ENCODE measurements at places on chromosomes 3 and 15.
A peak's percentile ranks its signal among the peaks of the same experiment; 100 is the strongest.

- DNase-seq = no peak
Observed at GRCh38 chr3:131553495-131554247, 50.9 kb upstream of the MRPL3 start.

GRCh38 chr3:42844412-42844713 is 31.3 kb downstream of the CYP8B1 start:
- DNase-seq = no peak

- no peak for DNase-seq
Observed at GRCh38 chr15:29589975-29590374, 232.3 kb downstream of the TJP1 start.

- peak; percentile 82 for DNase-seq
Observed at GRCh38 chr3:13346481-13347389, 73.4 kb downstream of the NUP210 start.

- no peak for DNase-seq
Observed at GRCh38 chr3:32256206-32256605, 17.7 kb downstream of the CMTM8 start.

GRCh38 chr3:83321457-83321856 is 1560.0 kb upstream of the GBE1 start:
- DNase-seq = no peak

- no peak for DNase-seq
Observed at GRCh38 chr15:31268108-31268501, 58.5 kb upstream of the KLF13 start.

DNA sequence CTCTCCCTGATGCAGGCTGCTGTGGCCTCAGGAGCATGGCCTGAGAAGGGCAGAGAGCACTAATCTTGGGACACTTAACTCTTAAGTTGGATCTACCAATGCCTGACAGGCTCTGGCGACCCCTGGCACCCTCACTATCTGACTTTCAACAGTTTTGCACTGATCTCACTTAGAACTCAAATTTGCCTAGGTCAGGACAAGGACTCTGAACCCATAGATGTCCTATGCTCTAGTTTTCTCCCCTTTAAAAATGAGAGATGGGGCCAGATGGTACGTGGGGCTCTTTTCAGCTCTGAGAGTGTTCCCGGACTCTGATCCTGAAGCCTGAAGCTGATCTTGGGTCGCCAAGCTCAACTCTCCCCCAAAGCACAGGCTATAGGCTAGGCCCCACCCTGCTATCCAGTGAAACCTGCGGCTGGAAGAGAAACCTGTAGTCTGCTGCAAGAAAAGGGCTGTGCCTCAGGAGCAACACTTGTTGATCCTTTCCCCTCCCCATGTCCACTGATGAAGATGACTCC is 65.7 kb downstream of the RPL39L start:
- DNase-seq = no peak

DNA sequence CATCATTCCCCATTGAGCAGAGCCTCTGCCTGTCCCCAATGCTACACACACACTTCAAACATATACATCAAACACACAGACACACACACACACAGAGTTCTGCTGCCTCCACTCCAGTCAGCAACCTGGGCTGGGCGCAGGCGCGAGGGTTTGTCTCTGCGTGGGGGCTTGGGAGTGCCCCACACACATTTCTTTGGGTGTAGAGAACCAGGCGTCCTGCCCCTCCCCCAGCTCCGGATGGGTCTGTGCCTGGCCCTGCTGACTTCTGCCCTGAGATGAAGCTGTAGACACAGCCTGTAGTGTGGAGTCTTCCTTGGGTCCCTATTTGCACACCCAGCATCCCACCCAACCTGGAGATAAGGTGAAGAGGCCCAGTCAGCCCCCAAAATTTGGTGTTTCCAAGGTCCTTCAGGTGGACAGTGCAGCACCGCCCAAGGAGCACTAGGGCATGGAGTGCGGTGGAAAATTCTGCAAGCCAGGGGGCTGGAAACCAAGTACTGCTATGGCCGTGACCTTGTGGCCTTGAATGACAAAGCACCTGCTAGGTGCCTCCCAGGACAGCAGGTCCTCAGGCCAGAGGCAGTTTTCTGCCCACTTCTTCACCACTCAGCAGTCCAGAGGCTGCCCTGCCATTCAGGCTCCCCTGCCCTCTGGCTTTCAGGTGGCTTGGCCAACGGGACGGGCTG is 26.8 kb downstream of the FBXW12 start:
- no peak for DNase-seq

- DNase-seq = no peak
Observed at GRCh38 chr3:195931582-195932273, 23.4 kb upstream of the TNK2 start.

DNA sequence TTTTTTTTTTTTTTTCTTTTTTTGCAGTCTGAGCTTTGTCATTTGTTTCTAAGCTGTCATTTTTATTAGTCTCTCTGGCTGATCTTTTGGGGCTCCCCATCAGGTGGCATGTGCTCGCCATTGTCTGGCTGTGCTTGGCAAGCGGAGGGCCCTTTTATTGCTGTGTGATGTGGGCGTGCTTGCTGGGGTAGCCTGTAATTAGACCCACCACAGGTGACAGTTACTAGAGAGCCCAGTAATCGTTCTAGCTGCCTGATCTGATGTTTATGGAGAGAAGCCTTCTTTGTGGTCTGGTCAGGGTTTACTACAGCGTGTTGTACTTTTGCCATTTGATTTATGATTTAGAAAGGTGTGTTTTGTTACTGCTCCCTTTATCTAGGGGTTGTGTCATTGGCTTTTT is 179.9 kb downstream of the MCTP2 start:
- no peak for DNase-seq

DNA sequence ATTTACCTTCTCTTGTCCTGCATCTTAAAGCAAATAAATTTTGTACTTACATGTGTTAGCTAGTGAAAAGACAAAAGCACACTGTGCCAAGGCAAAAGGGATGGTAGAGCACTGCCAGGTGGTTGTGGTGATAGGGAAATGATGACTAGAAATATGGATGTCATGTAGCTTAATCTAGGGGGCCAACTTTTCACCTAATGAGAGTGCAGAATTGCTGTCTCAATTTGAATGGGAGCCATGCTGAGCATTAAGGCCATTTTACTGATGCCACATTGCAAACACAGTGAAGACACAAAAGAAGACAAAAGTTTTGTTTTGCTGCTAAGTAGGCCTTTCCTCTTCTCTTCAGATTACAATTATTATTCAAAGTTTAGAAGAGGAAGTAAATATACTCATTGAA is 274.7 kb downstream of the PDCD6IP start:
- DNase-seq = peak; percentile 12

- DNase-seq = peak; percentile 79
Observed at GRCh38 chr3:111577798-111578685, 17.1 kb downstream of the ZBED2 start.

GRCh38 chr15:101504373-101504772 is 14.9 kb upstream of the PCSK6 start:
- DNase-seq = no peak

DNA sequence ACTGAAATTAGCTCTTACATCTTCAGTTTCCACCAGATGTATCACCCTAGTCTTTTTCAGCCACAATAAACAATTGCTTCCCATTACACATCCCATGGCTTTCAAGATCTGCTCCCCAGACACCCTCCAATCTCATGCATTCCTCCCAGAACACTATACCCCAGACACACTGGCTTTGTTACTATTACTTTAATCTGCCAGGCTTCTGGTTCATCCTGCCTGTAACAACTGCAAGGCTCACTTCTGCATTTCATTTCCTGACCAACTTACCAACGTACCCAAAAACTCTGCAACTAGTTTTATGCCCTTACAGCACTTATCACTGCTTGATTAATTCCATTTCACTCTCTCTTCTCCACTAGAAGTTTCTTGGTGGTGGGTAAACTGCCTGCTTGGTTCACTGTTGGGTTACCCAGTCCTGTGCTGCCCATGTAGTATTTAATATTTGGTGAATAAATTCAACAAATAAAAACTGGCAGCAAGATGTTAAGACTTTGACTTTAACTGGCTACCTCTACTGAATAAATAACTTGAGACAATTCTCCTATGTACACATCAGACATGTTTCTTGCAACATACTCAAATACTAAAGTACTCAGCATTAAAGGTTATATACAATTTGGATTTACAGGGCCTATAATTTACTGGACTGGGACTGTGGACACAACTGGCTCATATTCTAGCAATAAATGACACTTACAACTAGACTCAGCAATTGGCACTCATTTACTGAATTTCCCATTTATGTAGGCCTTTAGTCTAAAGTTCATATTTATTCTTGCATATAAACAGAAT is 2.7 kb downstream of the RPL22L1 start:
- peak; percentile 77 for DNase-seq

DNA sequence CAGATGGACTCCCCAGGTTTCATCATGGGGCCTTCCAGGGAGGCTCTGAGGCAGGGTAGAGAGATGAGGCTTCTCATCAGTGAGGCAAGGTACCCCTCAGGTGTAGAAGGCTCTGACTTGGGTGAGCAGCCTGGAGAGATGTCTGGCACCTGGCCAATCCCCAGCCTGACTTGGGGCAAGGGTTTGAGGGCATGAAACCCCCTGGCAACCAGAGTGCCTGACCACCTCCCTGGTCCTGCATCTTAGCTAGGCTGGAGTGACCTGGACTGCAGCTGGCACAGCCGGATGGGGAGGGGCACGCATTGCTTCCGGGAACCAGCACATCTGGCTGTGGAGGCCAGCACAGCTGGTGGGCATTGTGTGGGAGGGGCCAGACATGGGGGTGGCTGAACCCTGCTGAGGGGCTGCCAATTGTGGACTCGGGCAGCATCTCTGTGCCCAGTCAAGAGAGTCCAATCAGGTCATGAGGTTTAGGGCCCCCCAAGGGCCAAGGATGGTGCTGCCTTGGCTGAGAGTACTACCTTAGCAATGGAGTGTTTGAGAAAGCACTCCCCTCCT is 1.9 kb downstream of the ZBTB47 start:
- DNase-seq = no peak

GRCh38 chr3:43953814-43954692 is 263.3 kb downstream of the ABHD5 start:
- no peak for DNase-seq

DNA sequence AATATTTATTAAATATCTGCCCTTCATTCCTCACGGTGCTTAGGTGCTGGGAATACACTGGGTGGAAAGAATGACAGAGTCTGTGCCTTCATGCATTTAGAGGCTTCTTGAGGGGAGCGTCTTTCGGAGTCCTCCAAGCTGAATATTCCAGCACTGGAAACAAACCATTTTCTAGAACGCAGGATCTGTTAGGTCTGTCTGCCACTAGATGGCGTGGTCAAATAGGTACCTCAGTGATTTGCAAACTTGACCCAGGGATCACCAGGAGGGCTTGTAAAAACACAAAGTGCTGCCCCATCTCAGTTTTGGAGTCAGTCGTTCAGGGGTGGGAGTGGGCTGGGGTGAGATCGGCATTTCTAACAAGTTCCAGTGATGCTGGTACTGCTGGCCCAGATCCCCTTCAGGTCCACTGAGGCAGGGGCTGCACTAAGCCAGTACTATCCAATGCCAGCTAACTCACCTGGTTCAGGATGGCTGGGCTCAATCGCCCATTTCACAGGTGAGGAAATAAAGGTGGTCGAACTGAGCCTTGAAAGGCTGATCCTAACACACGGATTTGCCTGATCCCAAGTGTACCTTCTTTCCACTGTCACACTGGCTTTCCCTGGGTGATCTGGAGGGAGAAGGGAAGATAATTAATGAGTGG is 14.8 kb downstream of the ARNT2 start:
- DNase-seq = peak; percentile 73

DNA sequence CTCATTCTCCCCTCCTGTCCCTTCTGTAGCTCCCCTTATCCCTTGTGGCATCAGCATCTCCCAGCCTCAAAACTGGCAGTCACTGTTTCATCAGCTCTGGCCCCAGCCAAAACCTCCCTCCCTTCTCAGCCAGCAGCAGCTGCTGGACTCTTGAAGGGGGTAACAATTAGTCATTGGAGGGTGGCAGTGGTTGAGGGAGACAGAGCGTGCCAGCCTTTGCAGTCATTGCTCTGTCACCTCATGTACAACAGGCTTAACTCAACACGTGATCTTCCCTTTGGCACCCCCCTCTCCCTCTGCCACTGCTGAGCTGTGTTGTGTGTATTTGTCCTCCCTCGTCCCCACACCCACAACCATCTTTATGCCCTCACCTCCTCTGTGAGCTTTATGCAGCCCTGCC is 28.2 kb downstream of the RBP2 start:
- peak; percentile 16 for DNase-seq

DNA sequence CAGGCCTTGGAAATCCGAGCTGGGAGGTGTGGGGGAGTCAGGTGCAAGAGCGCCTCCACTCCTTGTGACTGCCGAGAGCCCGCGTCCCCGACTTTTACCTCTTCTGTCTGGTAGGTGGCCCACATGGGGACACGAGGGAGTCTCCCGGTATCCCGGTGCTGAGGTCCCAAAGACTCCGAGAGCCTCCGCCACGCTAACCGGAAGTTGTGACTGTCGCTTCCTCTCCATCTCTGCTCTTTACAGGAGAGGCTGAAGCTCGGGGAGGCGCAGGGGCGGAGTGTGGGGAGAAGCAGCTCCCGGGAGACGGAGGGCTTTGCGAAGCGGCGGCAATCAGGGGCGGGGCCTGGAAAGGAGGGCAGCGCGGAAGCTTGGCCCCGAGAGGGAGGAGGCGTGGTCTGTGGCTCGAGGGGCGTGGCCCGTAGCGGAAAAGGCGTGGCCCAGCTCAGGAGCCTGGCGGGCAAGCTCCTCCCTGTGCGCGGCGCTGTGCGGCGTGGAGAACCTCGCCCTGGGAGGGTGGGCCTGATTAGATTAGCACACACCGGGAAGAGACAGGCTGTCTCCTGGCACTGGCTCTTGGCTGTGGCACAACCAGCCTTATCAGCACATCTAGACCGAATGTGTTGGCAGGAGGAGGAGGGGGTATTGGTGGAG is 143.9 kb downstream of the GABRB3 start:
- DNase-seq = peak; percentile 60

DNA sequence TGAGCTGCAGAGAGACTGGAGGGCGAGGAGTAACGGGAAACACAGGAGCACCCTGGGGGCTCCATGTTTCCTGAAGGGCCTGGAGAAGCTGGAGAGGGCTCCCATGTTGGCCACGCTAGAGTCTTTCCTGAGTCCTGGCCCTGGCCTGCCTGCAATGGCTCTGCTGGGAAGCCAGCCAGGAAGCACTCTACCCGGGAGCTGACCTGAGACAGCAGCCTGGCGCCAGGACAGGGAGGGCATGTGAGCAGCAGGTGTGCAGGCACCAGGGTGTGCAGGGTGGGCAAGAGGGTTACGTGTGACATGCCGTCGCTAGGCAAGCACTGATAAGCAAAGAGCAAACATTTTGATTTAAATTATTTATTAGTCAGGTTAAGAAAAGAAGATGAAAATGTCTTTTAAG is 301.4 kb downstream of the OCA2 start:
- no peak for DNase-seq

GRCh38 chr3:131699001-131699400 is 196.2 kb upstream of the MRPL3 start:
- DNase-seq = no peak

- DNase-seq = peak; percentile 69
Observed at GRCh38 chr15:72342385-72342784, 22.4 kb upstream of the CELF6 start.

DNA sequence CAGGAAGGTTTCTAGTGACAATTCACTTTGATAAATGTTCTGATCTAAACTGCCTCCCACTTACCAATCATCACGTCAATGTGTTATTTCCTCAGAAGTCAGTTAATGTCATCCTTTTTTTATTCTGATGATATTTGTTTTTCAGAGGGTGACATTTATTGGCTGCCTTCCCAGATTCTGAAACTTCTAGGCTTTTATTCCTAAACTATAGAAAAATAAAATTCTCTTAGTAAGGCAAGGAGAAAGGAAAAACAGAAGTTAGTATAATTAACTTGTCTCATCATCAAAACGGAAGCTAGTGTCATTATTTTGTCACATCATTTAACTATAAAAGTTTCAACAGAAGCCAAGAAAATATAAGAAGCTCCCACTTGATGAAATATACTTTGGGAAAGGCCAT is 100.0 kb upstream of the C3orf80 start:
- no peak for DNase-seq

Measured in hematopoietic multipotent progenitor cell treated with erythropoietin and hydrocortisone succinate and interleukin-3 and kit ligand, for 4 days (in vitro differentiated cells).